ENCODE measurements at places on chromosomes 1 and 21. TPM values are rescaled to one million over a fixed set of nuclear protein-coding genes. Genes with fewer than 3 reads are reported as not detected.

DNA sequence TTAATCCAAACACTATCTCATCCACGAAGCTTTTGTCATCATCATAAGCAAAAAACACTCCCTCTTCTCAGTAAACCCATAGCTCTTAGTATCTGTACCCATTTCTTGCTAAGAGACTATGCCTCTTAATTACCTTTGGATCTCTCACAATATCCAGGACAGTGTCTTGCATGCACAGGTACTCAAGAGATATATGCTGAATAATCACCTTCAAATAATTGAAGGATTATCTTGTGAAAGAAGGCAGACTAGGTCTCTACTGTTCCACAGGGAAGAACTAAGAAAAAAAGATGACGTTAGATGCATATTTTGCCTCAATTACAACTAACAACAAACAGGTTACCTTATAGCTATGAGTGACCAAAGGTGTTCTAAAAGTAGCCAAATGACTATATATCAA is 11.5 kb downstream of the FOXJ3 start:
- ATAC-seq = no peak

- ATAC-seq = no peak
These were observed 119.7 kb downstream of the ZNF326 start for GRCh38 chr1:90114521-90115141.

DNA sequence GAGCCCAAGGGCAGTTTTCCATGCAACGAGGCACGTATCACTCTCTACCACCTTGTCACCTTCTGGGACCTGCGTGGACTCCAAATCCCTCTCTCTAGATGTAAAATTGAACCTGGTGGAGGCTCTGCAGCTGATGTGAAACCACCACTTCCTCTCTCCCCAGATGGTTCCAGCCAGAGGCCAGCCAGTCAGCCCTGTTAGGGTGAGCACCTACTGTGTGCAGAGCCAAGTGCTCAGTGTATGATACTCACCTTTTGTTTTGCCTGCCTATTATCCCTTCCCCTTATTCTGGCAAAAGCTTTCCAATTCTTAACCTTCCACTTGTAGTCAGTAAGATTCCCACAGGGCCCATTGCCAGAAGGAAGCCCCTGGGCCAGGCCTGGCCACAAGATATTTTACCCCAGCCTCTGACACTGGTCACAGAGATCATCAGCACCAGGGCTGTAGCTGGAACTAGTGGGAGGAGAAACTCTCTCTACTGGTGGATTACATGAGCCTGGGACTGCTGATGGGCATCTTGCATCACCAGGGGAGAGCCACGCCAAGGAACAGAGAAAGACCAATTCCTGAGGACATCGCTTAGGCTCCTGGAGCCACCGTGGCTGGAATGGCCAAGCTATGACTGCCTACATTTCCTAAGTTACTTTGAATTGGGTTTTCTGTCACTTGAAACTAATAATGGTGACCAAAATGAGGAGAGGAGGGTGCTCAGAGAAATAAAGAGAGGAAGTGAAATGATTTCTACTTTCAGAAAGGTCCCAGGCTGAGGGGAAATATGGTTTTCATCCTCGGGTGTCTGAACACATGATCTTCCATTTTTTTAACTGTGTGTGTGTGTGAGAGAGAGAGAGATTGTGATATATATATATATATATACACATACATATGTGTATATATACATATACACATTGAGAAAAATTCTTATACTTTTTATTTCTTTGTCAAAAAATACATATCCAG is 26.6 kb upstream of the RD3 start:
- ATAC-seq = no peak

DNA sequence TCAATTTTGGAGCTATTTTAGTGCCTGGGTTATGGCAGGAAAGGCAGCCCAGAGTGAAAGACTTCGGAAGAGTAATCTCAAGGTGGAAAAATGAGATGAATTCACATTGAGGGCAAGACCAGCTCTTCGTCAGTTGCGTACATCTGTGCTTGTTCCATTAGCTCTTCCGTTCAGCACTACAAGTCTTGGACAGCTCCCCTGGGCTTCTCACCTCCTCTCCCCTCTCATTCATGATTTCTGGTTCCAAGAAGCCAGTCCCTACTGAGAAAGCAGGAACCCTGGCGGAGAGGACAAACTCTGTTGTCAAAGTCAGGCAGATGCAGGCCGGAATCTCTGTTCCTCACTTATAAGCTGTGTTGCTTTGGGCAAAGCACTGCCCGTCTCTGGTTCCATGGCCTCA is 76.5 kb downstream of the ACTL8 start:
- no peak for ATAC-seq

DNA sequence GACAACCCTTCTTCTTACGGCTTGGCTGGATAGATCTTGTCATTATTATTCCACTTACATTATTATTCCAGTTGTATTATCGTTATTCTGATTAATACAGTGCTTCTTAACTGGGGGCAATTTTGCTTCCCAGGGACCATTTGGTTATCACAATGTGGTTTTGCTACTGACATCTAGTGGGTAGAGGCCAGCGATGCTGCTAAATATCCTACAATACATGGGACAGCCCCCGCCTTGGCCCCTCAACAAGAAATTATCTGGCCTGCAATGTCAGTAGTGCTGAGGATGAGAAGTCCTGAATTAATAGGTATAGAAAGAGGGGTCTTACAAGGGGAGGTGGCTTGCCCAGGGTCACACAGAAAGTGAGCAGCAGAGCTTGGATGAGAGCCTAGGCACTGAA is 105.6 kb downstream of the PTPRU start:
- ATAC-seq = no peak

DNA sequence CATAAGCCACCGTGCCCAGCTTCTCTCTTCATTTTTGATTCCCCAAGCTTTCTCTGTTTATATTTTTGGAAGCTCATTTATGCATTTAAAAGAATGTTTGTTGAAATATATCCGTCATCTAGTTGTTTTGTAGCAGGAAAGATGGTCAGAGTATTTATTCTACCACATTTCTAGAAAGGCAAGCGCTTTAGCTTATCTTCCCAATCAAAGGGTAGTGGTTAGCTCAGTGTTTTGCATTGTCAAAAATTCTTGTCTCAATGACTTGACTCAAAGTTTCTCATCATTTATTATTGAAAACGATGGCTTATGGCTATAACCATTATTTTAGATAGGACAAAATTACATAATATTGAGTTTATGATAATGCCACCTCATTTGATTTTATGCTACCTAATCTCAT is 116.1 kb upstream of the ZP4 start:
- no peak for ATAC-seq

DNA sequence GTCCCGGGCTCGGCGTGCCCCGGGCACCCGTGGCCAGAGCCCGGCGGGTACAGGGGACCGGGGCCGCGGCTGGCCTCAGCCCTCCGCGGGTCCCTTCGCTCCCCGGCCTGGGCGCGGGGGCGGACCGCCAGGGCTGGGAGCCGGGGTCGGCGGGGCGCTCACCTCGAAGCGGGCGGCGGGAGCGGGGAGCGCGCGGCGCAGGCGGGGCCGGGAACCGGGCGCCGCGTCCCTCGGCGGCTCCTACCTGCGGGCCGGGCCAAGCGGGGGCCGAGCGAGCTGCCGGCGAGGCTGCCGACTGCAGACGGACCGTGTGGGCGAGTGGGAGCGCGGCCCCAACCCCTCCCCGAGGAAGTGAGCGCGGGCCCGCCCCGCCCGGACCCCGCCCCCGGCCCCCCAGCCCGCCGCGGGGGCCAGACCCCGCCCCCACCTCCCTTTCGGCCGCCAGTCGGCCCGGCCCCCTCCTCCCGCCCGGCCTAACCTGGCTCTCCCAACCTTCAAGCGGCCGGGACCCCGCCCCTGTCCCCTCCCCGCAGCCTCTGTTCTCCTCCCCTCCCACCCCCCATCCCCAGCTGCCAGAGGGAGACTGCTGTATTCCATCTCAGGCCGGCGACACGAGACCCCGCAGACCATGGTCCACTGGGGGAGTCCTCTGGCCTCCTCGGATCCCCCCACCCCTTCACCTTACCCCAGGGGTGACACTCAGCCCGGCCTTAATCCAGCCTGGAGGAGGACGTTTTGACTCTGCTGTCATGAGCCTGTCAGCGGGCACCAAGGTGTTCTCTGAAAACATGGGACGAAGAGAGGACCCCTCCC is at the start of gene FHL3:
TSS of gene FHL3 (minus strand) at position 320 of the 813 bp plus-strand sequence. CDS start 6,102 bp downstream, outside the sequence.
- ATAC-seq = peak; percentile 49

DNA sequence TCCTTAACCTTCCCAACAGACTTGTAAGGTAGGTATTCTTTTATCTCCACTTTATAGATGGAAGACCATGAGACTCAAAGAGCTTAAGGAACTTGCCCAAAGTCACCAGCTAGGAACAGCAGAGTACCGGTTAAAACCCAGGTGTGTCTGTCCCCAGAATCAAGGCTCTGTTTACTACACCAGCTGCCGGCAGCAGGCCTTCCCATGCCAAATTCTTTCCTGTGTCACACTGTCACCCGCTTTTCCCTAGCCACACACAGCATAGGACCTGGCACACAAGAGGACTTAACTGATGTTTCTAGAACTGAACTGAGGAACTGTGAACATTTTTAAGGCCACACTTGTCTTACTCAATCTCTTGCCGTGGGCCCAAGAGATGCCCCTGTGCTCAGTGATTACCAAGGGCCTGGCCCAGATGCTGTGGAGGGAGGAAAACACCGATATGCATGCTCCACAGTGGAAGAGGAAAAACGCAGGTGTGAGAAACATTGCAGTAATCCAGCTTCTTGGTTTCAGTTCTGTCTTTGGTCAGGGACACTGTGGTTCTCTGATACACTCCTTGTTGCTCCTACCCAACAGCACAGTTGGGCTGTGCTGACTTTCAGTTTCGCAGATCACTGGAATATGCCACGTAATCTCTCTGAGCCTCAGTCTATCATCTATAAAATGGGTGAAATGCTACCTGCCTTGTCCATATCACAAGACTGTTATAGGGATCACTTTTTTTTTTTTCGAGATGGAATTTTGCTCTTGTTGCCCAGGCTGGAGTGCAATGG is 13.9 kb upstream of the LY9 start:
- ATAC-seq = peak; percentile 28

DNA sequence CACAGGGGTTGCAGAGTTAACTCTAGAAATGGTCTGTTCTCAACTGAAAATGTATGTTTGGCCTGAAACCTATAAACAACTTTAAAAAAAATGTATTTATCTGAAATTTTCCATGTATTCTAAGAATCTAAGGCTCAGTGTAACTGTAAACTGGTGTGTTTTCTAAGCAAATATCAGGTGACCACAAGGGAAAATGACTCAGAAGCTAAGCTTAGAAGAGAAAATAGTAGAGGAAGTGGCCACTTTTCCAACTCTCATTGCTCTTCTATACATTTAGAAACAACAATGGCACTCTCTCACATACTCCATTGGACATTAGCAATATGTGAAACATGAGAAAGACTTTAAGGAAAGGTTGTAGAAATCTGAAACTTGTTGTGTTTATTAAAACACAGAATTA is 7.5 kb downstream of the TNFSF18 start:
- ATAC-seq = no peak

GRCh38 chr1:29736582-29737188 is 500.4 kb downstream of the PTPRU start:
- no peak for ATAC-seq

- no peak for ATAC-seq
These were observed 64.9 kb downstream of the PRKCZ start for GRCh38 chr1:2115008-2115641.

- ATAC-seq = no peak
These were observed 72.5 kb downstream of the ENAH start for GRCh38 chr1:225580238-225581099.

DNA sequence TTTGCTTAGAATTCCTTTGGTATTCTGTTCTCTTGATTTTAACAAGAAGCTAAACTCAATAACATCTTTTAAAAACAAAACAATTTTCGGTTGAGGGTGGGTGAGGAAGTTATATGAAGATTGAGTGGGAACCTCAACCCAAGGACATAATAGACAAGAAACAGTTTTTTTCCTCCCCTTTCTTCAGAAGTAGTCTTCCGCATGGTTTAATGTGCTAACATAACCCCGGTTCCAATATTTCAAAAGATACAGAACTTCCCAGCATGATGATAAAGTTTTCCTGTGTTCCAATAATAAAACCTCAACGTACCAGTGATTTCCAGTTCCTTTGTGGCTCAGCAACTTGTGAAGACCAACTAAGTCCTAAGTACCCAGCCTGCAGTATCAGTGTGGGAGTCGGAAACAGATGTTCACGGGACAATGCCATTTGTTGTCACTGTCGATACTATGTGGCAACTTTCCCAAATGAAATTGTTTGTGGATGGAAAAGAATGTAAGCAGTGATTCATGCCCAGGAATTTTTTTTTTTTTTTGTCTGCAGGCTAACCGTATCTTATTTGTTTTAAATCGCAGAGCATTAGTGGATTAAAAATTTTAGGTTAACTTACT is 48.5 kb downstream of the NR5A2 start:
- peak; percentile 42 for ATAC-seq

DNA sequence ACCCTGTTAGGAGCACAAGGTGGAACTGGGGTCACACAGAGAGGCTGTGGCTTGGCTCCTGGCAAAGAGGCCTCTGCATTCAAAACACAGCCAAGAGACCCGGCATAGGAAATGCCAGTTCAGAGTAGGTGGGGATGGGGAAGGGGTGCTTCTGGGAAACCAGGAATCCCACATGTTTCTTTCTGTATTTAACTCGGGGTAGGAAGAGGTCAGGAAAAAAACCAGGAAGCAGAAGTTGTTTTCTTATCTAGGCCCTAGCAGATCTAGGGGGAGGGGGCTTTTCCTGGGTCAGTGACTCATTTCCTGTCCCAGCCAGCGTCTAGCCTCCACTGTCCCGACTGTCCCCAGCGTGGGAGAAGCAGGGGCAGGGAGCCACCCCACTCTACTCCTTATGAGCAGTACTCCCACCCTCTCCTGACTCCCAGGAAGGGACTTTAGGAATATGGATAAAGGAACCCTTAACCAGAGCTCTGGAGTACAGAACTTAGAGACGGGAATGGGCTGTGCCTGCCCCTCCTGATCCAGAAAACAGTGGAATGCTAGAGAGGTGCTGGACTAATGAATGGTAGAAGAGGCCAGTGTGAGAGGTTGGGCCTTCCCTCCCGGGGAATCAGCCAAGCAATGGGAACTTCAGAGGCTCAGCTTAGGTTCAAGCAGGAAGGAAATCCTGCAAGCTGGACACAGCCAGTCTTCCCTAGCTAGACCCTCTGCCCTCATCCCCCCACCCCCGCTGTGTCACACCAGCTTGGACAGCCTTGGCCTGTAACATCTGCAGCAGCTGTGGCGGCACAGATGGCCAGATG is 5.7 kb downstream of the FHL3 start:
- no peak for ATAC-seq

The LYST gene
- 19.2 TPM for total RNA-seq

The TLR5 gene
- 11.1 TPM for total RNA-seq

The EVA1C gene
- 23.8 TPM for total RNA-seq

The EPS15 gene
- total RNA-seq = 33.1 TPM

The TDRD10 gene
- total RNA-seq = 0.44 TPM

The CD247 gene
- total RNA-seq = 0.80 TPM

The CAMK2N1 gene
- total RNA-seq = 7.7 TPM

The CADM3 gene
- total RNA-seq = 0.48 TPM

Data from esophagus mucosa (tissue), 1 donor.